ENCODE measurements at places on chromosomes 7 and 10.

DNA sequence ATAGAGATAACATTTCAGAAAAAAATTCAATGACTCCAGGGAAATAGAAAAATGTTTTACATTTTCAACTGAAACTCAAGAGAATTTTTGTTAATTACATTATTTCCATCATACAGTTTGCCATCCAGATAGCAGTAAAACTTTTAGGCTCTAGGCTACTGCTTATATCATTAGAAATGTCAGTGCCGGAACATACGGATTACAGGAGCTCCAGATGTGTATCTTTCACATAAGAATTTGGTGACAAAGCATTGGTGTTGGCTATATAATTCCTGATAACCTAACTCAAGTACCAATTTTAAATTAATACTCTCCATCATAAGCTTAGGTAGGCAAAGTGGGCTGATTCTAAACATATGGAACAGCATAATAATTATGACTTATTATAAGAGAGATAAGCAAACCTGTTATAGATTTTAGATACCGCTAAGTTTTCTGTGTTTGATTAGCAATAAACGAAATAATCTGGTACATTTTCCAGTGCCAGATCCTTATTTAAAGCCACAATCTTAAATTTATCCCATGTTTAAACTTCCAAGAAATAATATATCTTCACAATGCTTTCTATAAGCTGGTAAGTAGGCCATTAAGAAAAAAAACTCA lies 637.9 kb downstream of the NXPH1 start:
- no peak for DNase-seq

DNA sequence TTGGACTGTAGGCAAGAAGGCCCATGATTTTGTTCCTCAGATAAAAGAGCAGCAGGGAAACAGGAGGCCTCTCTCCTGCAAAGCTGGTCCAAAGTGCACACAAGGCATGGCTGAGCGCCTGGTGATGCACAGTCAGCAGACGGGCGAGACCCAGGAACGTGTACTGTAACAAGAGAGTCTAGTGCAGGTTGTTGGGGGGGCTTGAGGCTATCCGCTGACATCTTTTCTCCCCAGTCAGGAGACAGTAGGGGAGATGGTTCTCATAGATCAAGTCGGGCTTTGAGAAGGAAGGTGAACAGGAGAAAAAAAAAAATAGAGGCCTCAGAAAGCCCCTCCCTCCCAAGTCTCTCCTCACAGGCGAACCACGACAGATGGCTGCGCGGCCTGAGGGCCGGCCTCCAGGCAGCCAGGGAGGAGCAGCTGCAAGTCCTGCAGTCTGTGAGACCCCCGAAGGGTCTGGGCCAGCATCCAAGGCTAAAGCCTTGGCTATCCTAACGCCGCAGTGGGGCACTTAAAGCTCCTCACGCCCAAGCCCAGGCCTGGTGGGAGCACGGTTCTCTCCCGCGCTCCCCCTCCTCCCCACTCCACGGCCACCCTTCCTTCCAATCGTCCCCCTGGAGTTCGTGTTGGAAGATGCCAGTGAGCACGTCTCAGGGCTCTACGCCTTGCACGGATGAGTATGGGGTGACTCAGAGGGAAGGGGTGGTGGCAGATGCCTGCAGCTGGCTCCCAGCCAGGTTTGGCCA lies 68.3 kb downstream of the PRKAG2 start:
- DNase-seq: no peak

DNA sequence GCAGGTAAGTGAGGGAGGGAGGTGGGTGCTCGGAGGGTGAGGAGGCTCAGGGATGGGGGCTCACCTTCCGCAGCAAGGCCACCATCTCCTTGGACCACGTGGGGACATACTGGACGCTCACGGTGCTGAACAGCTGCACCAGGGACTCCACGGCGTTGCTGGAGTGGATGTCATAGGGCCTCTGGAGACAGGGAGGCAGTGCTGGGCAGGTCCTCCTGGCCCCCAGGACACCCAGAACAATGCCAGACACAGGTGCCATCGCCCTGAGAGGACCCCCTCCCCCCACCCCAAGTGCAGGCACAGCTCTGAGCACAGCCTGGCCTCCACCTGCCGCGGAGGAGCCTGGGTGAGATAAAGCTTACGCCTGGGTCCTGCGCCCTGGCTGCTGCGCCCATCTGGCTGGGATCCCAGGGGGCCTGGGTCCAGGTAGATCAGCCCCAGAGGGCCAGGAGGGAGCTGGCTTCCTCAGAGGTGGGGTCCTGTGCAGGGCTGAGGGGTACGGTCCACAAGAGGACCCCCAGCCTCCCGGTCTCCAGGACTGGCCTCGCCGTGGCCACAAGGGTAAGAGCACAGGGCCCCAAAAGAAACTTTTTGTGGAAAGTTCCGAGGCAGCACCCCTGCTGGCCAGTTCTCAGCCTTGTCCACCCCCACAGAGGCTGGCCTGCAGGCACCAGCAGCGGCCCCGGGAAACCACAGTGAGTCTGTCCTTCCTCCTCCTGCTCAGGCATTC lies 37.8 kb downstream of the DPYSL4 start:
- no peak for DNase-seq

- DNase-seq: no peak
These were observed 685 bp downstream of the CASP2 start for GRCh38 chr7:143288836-143289235.

- DNase-seq: no peak
These were observed 790.6 kb upstream of the AUTS2 start for GRCh38 chr7:68807666-68808065.

DNA sequence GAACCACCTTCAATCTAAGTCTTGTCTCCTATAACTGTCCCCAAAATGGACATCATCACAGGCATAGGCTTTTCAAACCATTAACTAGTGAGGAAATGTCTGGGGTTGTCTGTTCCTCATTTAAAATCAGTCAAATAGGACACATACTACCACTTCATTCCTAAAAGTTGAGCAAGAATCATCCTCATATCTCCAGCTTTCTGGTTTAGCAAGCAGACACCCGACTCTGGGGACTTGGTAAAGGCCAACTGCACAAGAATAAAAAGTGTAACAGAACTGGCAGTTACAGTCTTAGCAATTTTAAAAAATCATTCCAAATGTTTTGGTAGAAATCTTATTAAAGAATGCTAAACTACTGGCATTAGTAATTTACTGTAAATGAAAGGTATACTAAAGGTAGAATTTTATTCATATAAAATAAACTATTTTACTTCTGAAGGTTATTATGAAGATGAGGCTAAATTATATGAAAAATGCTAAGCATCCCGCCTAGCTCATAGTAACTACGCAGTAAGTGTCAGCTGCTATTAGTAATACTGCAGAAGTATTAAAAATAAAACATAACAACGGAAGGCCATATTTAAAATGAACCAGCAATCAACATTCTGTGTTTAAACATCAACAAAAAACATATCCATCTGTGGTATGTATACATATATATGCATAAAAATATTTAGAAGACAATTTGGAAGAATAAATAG lies 60.8 kb downstream of the ZNF438 start:
- no peak for DNase-seq

DNA sequence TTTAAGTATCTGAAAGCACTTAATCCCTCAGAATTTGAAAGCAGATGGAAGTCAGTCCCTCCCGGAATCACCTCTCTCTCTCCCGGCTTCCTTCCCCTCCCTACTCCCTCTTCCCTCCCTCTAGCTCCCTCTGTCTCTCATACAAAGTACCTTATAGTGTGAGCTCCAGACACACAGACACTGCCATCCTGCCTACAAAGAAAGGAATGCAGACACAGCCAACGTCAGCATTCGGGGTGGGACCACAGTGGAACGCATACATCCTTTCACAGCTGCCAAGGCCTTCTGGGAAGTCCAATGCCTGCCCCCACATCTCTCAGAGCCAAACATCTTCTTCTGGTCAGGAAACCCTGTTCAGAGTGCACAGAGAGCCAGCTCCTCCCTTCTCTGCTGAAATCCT lies 9.3 kb downstream of the NOD1 start:
- DNase-seq: no peak

- DNase-seq: no peak
These were observed 9.9 kb upstream of the SMKR1 start for GRCh38 chr7:129492391-129492790.

DNA sequence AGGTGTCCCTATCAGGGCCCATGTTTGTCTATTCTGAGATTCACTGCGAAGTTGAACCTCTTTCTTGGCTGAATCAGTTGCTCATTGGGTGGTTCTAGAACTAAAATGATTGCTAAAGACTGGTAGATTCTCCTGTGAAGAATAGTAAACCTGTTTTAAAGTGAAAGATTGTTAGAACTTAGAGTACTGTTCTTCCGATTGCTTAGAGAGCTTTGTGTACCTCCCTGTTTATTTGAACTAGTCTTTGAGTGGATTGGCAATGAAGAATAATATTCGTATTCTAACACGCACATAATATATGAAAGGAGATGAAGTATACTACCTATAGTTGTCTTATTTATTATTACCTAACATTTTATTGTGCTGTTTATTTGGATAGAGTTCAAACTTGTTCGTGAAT lies 124.8 kb upstream of the RPA3 start:
- DNase-seq: no peak

DNA sequence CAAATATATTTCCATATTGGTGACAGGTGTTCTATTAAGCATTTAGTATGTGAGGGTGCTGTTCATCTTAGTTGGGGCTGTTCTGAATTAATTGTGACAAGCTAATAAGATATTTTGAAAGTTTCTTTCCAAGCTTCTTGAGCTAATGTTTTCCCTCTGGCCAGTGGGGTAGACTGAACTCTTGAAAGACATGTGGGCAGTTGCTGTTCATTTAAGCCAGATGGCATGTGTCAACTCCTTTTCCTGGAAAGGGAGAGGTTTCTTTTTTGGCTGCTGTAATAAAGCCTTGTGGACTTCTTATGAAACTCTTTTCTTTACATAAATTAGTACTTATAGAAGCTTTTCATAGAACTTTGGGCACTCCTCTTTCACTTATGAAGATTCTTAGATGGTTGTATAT lies 21.7 kb downstream of the RAB18 start:
- no peak for DNase-seq

- peak; percentile 89 for DNase-seq
These were observed 224.7 kb upstream of the SH2B2 start for GRCh38 chr7:102061981-102062390.

GRCh38 chr7:133950855-133951254 lies 176.3 kb upstream of the LRGUK start:
- DNase-seq: no peak

GRCh38 chr7:88635149-88635548 lies 124.4 kb upstream of the ZNF804B start:
- no peak for DNase-seq

DNA sequence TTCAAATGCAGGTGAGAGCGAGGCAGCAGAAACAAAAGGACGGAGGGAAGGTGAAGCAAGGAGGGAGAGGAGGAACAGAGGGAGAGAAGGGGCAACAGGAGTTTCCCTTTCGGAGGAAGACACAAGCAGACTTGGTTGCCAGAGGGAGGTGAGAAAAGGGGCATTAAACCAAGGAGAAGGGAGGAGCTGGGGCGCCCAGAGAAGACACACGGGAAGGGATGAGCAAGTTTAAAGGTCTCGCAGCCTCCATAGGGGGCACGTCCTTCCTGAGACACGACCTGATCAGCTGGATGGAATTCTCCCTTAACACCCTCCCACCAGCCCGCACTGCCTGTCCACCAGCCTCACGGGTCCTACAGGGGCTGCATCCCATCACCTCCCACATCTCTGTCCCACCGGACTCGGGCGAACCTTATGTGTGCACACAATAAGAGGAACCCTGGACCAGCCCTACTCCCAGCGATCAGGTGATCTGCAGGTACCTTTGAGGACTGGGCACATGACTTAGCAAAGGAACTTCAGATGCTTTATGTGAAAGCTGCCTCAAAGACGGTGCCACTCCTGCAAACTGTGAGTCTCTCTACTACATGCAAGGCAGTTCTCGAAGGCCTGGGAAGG lies 251.2 kb downstream of the TNS3 start:
- no peak for DNase-seq

- no peak for DNase-seq
These were observed 27.6 kb downstream of the WDR86 start for GRCh38 chr7:151382079-151382885.

- peak; percentile 18 for DNase-seq
These were observed 674 bp upstream of the FRA10AC1 start for GRCh38 chr10:93703066-93703465.

GRCh38 chr7:129769866-129770808 lies 158.6 kb downstream of the NRF1 start:
- DNase-seq: peak; percentile 37

DNA sequence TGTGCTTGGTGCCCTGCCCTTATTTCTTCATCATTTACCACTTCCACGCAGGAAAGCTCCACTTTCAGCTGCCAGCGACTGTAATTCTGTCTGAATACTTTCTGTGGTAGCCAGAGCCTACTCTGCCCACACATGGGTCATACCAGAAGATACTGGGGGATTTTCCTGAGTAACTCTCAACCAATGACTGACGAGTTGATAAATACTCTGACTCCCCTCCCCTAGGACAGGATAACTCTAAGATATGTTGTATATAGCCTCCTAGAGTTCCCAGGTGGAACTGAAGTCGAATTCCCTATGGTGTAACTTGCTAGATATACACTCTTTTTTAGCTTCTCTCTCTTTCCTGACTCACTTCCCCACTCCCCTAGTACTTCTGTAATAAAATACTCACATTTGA lies 29.8 kb downstream of the SEM1 start:
- no peak for DNase-seq

- no peak for DNase-seq
These were observed 4.1 kb downstream of the HOXA9 start for GRCh38 chr7:27161214-27161720.

GRCh38 chr7:84261509-84261908 lies 66.9 kb upstream of the SEMA3A start:
- DNase-seq: no peak

- DNase-seq: no peak
These were observed 37.6 kb downstream of the ZNF248 start for GRCh38 chr10:37819797-37820196.

GRCh38 chr10:92177546-92177945 lies 113.3 kb downstream of the CPEB3 start:
- DNase-seq: no peak

GRCh38 chr7:7327423-7327822 lies 145.1 kb downstream of the C1GALT1 start:
- no peak for DNase-seq

- no peak for DNase-seq
These were observed 19.1 kb upstream of the FZD8 start for GRCh38 chr10:35661236-35661635.

GRCh38 chr10:132436861-132437410 lies 39.9 kb downstream of the PWWP2B start:
- DNase-seq: no peak

GRCh38 chr10:1661416-1661815 lies 75.9 kb downstream of the ADARB2 start:
- no peak for DNase-seq

GRCh38 chr7:1733908-1734730 lies 64.0 kb downstream of the ELFN1 start:
- DNase-seq: no peak

DNA sequence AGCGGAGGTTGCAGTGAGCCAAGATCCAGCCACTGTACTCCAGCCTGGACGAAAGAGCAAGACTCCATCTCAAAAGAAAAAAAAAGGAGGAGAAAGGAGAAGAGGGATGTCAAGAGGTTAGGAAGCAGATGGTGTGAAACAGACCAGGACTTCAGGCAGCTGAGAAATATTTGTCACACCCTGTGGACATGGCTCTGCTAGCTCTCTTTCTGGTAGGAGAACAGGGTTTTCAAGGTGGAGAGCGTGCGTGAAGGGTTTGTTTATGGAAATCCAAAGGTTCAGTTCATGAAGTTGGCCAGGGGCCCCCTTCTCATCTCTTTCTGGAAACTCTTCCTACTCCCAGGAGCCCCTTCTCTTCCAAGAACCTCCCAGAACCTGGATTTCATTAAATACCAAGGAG lies 110.8 kb upstream of the GALNT17 start:
- DNase-seq: no peak
